ENCODE measurements at places on chromosomes 4 and X. TPM values are rescaled to one million over a fixed set of nuclear protein-coding genes. Genes with fewer than 3 reads are reported as not detected.
A peak's percentile ranks its signal among the peaks of the same experiment; 100 is the strongest.

Gene TMPRSS11A
- total RNA-seq = not detected

Gene BST1
- total RNA-seq = 0.43 TPM

Gene TLR2
- total RNA-seq = not detected

Gene MAGEA11
- total RNA-seq = 60.1 TPM

Gene IL15
- total RNA-seq = 3.4 TPM

Gene WNK3
- total RNA-seq = 0.02 TPM

Gene AMTN
- 0.45 TPM for total RNA-seq

Gene AKAP17A
- total RNA-seq = 36.3 TPM

Gene FRG1
- total RNA-seq = 46.0 TPM

Gene SATL1
- not detected for total RNA-seq

Gene RAB40A
- total RNA-seq = not detected

Gene PASD1
- total RNA-seq = 65.8 TPM

Gene C4orf36
- total RNA-seq = 2.6 TPM

Gene F8A2
- total RNA-seq = not detected

DNA sequence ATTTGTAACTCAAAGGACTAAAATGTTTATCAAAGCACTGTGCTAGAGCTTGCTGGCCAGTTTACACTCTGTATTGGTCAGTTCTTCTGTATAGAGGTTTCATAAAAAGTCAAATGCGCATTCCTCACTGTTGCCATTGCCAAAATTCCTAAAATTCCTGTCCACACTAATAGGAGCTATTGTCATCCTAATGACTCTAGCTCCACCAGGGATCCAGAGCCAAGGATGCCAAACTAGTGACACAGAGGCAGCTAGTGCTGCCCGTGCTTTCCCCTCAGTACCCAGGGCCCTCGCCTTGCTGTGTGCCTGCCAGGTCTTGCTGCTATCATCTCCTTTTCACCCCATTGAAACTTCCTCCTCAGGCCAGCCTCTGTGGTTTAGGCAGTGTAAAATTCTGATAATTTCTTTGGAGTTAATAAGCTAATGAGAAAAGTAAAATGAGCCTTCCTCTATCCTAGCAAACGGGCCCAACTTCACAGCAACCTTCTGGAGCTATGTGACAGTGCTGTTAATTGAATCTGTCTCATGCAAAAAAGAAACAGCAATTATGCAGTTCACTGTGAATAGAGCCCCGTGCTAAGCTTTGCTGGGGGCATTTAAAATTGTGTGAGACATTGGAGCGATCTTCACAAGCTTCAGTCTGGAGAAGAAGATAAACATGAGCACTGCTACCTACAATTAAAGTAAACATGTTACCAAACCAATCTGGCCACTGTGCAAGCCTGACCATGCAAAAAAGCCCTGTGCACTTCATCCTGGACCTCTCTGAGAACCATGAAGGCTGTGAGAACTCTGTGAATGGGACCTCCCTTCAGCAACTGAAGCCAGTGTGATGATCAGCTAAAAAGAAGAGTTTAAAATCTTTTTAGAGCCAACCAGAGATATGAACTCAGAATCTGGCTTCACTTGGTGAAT is 43.1 kb upstream of the FGF2 start:
- peak; percentile 93 for DNase-seq

DNA sequence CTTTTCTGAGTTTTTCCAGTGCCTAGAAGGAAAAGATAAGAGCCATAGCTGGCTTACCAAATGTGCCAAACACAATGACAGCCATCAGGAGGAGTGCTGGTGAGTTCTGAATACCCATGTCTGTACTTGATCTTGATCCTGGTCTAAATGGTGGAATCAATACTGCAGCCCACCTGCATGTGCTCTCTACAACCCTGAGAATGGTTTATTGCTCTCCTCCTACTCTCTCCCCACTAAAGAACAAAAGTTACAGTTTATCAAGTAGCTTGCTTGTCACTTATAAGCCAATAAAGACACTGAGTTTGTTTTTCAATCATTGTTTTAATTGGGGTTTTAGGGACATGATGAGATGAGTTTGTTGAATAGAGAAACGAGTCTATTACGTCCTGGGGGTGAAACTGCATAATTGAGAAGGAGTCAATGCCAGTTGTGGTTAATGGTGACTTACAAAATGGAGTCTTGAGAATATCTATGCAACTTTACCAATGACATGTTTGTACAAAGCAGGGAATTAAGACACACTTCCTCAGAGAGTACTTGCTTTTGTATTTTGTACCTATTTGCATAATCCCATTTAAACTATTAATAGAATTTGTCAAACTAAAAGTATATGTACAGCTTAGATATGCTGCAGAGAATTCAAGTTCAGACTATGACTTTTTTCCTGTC is 20.8 kb upstream of the CXCL3 start:
- DNase-seq = no peak

GRCh38 chr4:33134366-33134765 is 2414.2 kb downstream of the PCDH7 start:
- DNase-seq = no peak

DNA sequence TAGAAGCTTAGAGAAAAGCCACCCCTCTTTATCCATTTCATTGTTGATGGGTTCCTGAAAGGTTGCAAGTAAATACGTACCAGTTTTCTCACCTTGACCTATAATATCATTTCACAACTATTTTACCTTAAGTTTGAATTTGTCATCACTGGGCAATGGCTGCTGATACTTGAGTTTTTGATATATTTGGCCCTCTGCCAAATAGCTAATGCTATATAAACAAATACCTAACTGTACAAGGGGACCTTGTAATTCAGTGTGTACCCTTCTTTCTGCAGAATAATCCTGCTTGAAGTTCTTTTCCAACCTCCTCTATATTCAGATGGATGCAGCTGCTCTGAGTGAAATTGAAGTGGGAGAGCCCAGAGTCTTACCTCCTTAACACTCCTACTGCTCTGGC is 19.0 kb upstream of the GLUD2 start:
- DNase-seq = no peak

DNA sequence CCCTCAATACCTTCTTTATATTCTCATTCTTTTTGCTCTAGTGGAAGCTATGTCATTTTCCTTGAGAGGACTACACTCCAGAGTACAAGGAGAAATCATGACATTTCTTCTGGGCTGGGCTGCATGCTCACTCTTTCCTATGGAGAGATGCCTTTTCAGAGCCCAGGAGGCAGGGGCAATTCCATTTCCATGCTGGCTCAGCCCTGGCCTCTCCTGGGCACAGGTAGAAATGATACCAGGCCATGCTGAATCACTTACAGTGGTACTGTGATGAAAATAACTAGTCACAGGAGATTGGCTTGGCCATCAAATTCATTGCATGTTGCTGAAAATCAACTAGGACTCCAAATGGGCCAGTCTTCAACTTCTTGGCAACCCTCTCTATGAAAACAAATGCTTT is 34.0 kb upstream of the PPARGC1A start:
- no peak for DNase-seq

DNA sequence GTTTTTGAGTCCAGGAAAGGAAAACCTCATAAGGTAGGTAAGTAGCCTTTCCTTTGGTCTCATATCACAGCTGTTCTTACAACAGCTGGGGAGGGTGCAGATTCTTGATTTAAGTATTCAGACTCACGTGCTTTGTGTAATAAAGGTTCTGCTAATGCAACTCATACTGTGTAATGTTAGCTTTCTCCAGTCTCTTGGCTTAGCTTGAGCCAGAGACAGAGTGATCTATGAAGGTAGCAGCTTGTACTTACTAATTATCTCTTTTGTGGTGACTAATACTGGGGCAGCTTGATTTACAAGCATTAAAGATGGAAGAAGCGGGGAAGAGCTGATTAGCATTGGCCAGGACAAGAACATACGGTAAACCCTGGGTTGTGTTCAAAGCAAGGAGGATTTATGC is 80.3 kb downstream of the LNX1 start:
- DNase-seq = no peak

GRCh38 chrX:131271274-131271673 is 17.8 kb downstream of the IGSF1 start:
- no peak for DNase-seq

- DNase-seq = no peak
These were observed 115.9 kb downstream of the HPGD start for GRCh38 chr4:174406383-174406782.

- DNase-seq = no peak
These were observed 11.6 kb downstream of the SLC25A5 start for GRCh38 chrX:119479845-119480244.

GRCh38 chr4:27123769-27124124 is 263.1 kb downstream of the STIM2 start:
- DNase-seq = no peak

DNA sequence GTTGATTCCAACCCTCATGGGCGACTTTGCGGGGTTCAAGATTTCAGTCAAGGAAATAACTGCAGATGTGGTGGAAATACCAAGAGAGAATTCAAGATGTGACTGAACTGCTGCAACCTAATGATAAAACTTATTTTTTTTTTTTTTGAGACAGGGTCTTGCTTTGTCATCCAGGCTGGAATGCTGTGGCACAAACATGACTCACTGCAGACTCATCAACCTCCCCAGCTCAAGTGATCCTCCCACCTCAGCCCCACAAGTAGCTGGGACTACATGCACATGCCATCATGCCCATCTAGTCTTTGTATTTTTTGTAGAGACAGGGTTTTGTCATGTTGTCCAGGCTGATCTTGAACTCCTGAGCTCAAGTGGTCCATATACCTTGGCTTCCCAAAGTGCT is 19.5 kb upstream of the WDFY3 start:
- DNase-seq = peak; percentile 95

GRCh38 chr4:181294421-181294820 is 948.8 kb upstream of the TENM3 start:
- DNase-seq = no peak

DNA sequence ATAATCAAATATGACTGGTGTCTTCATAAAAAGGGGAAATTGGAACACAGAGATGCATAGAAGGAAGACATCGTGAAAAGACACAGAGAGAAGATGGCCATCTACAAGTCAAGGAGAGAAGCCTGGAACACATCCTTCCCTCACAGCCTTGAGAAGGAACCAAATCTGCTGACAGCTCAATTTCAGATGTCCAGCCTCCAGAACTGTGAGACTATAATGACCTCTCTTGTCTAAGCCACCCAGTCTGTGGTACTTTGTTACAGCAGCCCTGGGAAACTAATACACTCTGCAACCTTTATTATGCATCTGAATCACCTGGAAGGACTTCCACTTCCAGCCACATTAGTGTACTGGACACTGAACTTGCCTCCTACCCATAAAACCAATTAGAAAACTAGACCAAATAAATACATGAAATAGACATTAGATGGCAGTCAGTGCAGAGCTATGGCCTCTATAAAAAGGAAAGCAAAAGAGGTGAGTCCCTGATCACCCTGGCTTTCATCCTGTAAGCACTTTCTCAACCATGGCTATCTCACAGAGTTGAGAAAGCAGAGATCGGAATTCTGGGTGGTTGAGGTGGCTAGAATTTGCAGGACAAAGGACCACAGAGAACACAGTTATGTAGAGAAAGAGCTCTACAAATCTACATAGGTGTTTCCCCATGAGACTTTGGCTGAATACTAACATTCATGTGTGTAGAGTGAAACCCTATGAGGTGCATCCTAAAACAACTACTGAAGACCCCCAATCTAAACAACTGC is 25.7 kb downstream of the GAB3 start:
- DNase-seq = no peak

DNA sequence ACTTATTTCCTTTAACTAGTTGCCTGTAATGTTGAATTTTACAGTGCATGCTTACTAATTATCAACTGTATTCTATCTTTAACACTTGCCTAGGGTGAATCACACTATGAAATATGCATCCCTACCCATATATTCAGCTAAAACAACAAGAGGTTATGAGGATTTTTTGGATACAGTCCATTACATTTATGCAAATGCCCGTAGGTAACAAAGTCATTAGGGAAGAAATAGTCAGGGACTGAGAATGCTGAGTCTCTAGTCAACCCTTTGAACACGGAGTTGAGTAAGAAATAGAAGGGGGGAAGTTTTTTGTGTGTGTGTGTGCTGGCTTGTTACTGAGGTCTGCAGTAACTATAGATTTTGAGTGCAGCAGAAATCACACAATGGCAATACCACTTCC is 26.1 kb upstream of the CBLL2 start:
- no peak for DNase-seq

GRCh38 chr4:17494258-17495190 is 17.4 kb downstream of the QDPR start:
- DNase-seq = peak; percentile 91

DNA sequence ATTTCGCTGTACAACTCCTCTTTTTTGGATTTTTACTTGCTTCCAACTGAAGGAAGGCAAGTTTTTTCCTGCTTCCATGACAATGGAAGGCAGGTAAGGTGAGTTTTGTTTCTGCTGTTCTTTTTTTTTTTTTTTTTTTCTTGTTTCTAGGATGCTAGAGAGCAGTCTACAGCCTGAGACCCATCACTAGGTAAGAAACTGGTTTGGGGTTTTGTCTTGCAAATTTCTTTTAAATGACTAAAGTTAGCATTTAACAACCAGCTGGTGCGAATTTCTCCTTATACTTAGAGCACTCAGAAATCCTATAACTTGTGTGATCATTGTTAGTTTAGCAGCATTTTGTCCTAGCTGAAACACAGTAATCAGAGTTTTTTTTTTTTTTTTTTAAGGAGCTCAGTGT is 378.4 kb upstream of the CNKSR2 start:
- DNase-seq = no peak

- DNase-seq = peak; percentile 26
These were observed 2393.9 kb downstream of the ARAP2 start for GRCh38 chr4:33850371-33850902.

- DNase-seq = no peak
These were observed 439.1 kb downstream of the PACRGL start for GRCh38 chr4:21139327-21139726.

- DNase-seq = no peak
These were observed 86.9 kb upstream of the NEIL3 start for GRCh38 chr4:177222781-177223180.

DNA sequence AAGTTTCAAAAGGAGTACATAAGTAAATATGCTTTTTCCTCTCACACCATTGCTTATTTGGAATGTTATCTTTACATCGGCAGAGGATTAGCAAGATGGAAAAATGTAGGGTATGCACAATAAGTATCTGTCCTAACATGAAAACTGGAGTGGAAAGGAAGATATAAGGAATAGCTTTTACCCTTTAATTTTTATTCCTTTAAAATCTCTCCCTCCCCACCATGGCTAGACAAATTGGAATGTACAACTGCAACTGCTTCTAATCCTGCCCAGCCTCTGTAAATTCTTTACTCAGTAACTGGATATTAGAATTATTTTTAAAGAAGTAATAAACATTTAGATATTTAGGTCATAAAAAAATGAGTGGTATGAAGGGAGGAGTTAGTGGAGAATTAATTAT is 171.5 kb downstream of the PCDH18 start:
- no peak for DNase-seq

GRCh38 chr4:28117084-28117682 is 1256.5 kb downstream of the STIM2 start:
- DNase-seq = no peak

GRCh38 chr4:19707876-19708275 is 543.8 kb upstream of the SLIT2 start:
- no peak for DNase-seq

- peak; percentile 84 for DNase-seq
These were observed 307.3 kb downstream of the RAPGEF2 start for GRCh38 chr4:159410076-159410777.

- DNase-seq = no peak
These were observed 648.4 kb upstream of the HTR2C start for GRCh38 chrX:113935518-113935917.
